ENCODE measurements at places on chromosomes 12 and 14.

GRCh38 chr14:23025151-23025814 is 9.4 kb downstream of the PSMB5 start:
- no peak for DNase-seq

DNA sequence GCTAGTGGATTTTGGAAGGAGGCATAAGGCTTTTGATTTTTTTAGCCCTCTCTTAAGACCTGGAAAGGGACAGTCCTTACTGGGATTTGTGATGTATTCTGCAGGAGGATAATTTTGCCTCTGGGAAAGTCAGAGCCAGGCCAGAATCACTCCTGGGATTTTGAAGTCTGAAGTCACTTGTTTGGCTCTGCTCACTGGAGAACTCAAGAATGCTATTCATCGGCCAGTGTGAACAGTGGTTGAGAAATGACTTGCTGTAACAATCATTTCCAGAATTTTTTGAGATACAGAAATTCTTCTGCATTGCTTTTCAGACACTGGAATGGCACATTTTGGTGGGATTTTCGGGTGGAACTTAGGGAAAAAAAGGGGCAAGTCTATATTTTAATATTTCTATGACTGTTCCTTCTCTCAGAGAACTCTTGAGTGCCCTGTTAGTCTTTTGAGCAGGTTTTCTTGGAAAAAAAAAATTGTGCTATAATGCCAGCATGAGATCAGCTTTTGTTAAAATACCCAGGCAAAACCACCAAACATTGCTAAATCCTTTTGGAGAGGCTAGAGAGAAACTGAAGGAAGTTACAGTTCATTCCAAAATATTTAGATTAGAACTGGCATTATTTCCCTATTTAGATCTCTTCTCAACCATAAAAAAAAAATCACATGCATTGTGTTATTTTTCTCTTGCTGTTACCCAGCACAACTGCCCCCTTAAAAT is 26.1 kb upstream of the BHLHE41 start:
- DNase-seq = no peak

DNA sequence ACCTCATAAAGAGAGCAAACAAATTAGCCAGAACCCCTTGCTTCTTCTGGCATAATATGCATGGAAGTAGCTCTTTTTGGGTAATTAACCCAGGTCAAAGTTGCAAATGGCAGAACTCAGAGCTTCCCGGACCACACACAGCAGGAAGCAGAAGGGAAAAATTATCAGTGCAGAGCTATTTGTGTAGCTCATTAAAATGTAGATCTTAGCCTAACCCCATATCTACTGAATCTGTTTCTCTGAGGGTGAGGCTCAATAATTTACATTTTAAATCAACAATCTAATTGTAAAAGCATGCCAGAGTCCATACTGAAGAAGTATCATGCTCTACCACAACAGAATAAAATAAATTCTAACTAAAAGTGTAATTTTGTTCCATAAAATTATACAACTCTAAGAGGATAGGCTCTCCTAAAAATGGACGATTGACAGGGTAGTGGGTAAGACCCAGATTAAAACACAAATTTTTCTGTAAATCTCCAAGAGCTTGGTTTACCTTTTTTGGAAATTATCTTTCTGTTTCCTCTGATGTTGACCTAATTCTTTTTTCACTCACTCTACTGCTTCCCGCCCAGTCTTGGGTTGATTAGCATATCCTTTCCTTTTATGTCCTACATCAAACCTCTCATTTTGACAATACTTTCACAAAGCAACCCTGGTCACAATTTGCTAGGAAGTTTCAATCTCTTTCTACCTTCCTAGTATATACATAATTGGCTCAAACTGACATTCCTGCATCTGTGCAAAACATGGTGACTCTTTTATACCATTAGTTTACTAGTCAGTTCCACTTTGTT is 213.3 kb upstream of the SLC16A7 start:
- no peak for DNase-seq

DNA sequence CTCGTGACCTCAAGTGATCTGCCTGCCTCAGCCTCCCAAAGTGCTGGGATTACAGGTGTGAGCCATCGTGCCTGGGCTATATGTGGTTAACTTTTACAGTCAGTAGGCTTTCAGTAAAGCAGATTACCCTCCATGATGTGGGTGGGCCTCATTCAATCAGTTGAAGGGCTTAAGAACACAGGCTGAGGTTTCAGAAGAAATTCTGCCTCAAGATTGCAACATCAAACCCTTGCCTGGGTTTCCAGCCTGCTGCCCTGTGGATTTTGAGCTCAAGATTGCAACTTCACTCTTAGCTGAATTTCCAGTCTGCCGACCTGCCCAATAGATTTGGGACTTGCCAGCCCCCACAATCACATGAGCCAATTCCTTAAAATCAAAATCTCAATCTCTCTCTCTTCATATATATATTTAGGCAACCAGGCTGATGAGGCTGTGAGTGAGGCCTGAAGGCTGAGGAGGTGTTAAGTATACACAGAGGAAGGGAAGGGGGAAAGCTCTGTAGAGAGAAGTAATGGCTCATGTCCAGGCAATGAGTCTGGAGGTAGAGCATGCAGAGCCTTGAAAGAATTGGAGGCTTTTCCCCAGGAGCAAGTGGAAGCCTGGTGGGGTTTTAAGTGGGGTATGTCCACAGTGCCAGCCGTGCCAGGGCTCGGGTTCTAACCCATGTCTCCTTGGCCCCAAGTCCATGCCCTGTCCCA is 33.3 kb upstream of the ACTN1 start:
- no peak for DNase-seq

GRCh38 chr12:69415471-69416275 is 54.5 kb upstream of the FRS2 start:
- DNase-seq = peak; percentile 23

All from NCI-H2081 (cell line).